ENCODE measurements at places on chromosomes 2 and 18. TPM values are rescaled to one million over a fixed set of nuclear protein-coding genes. Genes with fewer than 3 reads are reported as not detected.

RALBP1 gene
- 47.1 TPM for total RNA-seq

VWC2L gene
- not detected for total RNA-seq

LHCGR gene
- not detected for total RNA-seq

TTLL4 gene
- total RNA-seq: 34.2 TPM

HRH4 gene
- not detected for total RNA-seq

CRYBA2 gene
- not detected for total RNA-seq

- DNase-seq: no peak
Measured at GRCh38 chr2:45904946-45905631, 253.6 kb downstream of the PRKCE start.

DNA sequence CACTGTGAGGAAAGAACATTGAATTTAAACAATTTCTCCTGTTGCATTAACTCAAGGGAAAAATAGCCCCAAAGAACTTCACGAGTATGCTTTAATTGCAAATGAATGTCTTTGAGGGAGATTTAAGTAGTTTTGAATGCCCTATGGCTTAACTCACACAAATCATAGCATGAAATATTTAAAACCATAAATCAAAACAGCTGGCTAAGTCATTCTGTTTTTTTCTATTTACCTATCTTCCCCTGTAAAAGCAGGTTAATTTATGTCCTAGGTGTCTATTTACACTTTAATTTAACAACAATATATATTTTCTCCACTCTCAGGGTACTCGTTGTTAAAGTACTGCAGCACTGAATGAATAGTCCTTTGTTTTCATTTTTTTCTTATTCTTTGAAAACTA is 118.8 kb upstream of the PIEZO2 start:
- no peak for DNase-seq

- no peak for DNase-seq
Measured at GRCh38 chr2:160246356-160246755, 46.3 kb upstream of the ITGB6 start.

DNA sequence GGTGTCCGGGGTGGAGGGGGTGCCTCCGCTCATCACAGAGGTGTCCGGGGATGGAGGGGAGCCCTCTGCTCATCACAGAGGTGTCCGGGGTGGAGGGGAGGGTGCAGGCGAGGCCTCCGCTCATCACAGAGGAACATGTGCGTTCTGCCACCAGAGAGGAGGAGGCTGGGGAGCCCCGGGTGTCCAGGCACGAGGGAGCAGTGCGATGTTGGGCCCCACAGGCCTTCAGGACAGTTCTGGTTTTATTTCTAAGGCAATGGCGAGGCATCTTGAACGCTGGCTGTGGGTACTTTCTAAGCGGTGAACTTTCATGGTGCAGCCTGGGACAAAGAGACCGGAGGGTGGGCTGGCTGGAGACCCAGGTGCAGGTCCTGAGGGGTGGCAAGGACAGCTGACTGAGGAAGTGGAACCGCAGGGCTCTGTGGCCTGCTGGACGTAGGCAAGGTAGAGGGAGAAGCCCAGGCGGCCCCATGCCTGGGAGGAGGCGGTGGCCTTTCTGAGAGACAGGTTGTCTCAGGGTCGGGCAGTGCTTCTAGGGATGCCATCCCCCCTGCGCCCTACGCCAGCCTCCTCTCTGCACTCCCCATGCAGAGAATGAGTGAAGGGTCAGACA is 196.6 kb upstream of the SALL3 start:
- no peak for DNase-seq

DNA sequence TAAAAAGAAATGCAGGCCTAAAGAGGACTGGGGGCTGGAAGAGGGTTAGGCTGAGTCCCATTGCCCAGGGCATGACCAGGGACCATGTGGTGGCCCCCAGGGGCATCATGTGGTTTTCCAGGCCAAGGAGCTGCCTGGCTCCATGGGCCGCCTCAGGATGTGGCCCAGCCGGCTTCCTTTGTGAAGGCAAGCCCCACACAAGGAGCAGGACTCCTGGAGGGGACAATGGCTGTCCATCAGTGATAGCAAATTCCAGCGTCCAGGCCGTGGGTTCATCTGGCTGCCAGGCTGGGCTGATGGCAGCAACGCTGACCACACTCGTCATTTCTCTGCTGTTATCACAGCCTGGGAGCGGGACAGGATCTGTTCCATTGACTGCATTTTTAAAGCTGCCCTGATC is 82.5 kb downstream of the GBX2 start:
- no peak for DNase-seq

DNA sequence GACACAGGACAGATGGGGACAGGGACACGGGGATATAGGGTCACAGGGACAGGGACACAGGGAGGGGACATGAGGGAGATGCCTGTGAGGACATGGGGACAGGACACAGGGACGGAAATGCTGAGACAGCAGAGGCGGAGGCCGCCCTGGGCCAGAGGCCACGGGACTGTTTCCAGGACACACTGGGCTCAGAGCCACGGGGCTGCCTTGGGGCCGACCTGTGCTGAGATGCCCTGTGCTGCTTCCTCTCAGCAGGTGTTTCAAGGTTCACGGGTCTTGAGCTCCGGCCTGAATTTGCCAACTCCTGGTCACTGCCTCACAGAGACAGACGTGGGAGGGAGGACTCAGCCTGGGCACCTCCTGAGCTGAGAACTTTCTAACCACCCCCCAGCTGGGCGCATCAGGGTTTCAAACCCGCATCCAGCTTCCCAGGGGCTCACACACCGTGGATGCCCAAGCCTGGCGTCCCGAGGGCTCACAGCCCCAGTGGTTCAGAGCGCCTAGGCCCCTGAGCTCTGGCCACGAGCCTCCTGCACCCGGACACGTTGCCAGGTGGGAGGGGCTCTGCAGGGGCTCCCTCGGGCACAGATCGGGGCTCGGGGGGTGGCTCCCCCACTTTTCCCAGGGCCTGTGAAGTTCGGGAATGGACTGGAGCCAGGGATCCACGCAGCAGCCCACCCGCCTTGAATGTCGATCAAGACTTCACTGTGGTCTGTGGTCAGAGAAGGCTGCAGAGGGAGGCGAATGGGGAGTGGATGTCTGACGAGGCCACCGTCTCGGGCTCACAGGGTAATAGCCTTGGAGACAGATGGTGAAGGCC is 64.1 kb downstream of the SLC66A2 start:
- no peak for DNase-seq

DNA sequence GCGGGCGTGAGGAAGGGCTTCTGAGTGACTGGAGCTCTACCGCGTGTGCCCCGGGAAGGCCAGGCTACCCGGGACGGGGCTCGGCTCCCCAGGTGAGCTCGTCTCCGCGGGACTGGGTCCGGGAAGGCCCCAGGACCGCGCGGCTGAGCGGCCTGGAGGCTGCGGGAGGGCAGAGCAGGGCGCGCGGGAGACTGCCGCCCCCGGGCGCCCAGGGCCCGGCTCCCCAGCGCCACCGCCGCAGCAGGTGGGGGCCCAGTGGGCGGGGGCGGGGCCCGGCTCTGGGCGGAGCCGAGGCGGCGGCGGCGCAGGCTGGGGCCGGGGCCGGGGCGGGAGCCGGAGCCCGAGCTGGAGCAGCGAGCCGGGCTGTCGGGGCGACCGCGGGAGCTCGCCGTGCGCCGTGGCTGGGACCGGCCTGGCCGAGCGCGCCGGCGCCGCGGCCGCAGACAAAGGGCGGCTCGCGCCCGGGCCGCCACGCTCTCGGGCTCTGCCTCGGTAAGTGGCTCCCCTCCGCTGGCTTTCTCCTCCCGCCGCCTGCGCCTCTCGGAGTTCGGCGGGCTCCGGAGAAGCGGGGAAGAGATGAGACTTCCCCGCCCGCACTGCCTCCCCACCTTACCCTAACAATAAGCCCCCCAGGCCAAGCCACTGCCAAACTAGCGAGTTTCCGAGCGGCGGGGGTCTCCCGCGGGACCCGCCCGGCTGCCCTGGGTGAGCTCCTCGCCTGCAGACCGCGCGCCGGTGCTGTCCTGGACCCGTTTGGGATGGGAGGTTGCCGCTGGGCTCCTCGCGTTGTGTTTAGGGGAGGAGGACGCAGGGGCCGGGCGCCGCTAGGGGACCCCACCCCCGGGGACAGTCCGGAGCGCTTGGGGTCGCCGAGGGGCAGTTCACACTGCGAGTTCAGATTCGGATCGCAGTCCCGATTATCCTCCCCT is at the start of gene MAPK4:
TSS of gene MAPK4 (plus strand) at position 336 of the 929 bp plus-strand sequence. CDS start 103,872 bp downstream, outside the sequence.
- DNase-seq: peak; percentile 38

DNA sequence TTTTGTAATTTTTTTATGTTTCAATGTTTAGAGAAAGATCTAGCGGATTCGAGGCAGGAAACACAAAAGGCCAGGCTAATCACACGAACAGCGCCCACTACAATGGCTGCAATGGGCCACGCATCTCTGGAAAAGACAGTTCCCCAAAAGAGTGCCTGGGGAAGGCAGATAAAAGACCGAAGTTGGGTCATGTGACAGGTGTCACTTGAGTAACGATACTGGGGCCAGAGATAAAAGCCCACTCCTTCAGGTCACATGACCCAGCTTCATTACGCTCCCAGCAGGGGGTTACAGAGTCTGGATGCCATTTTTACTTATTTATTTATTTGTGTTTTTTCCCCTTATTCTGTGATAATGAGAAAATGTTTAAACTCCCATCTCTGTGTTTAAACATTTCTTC is 95.4 kb downstream of the CDK15 start:
- DNase-seq: no peak

DNA sequence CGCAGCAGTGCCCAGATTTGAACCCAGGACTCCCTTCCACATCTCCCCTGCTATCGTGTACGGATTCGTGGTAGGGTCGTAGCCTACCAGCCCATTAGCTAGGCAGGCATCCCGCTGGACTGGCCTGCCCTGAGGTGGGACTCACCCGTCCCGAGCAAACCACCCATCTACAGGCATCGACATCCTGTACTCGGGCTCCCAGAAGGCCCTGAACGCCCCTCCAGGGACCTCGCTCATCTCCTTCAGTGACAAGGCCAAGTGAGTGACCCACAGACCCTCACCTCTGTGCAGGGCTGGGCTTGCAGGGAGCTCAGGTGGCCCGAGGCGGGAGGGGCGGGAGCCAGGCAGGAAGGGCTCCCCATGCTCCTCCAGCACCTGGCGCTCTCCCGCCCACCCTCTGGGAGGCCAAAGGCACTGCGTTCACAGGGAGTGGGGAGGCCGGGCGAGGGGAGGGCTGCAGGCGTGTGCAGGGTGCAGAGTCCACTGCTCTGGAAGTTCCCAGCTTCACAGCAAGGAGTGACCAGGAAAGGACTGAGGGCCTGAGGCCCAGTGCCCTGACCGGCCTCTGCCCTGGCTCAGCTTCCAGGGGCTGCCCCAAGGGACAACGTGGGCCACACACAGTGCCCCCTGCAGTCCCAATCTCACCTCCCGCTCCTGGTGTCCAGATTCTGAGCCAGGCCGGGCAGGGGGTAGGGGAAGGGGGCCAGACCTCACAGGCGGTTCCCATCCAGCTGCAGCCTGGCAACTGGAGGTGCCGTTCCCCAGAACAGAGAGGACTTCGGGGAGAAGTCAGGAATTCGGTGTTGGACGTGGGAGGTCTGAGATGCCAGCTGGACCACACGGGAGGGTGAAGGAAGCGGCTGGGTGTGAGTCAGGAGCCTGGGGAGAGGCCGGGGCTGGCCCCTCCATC is 5.4 kb downstream of the AGXT start:
- no peak for DNase-seq

DNA sequence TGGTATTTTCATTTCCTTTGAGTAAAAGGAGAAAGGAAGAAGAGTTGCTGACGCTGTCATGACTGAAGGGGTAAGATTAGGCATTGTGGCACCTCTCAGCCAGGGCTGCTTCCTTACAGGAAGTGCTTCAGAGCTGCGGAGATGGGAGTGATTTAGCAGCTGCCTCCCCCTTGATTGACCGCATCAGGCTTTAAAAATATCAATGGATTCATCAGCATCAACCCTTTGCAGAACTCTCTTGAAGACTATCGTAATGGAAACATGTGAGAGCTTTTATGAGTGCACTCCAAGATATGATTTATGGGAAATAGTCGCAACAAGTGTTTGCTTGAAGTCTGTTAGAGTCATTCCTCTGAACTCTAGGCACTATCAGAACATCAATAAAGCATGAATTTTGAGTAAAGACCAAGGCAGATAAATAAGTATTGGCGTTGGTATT is 141.1 kb downstream of the CSRNP3 start:
- DNase-seq: no peak

DNA sequence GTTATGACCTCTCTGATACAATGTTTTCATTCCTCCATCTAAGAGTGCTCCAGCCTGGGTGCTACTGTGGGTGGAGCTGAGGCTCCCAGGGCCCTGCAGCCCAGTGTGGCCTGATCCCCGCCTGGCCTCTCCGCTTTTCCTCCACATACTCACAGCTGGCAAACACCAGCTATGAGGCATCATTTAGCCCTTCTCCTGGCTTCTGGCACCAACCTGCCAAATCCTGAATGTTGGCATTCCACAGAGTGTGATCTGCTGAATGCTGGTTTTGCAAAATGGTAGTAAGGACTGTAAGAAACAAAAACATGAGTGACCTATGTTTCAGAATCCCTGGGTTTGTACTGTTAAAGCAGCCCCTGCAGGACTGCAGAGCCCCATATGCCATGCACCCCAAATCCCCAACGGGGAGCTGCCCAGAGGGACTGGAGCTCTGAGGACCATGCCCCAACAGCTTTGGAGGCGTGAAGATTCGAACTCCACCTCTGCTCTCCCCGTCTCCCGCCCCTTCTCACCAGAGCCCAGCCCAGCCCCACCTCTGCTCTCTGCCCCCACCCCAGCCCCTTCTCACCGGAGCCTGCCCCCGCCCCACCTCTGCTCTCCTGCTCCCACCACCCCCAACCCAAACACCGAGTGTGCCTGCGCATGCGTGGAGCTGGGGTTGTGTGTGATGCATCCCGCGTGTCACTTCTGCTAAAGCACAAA is 4.2 kb downstream of the SLC66A2 start:
- DNase-seq: no peak

GRCh38 chr2:217199255-217199630 is 339.4 kb upstream of the TNP1 start:
- DNase-seq: no peak

DNA sequence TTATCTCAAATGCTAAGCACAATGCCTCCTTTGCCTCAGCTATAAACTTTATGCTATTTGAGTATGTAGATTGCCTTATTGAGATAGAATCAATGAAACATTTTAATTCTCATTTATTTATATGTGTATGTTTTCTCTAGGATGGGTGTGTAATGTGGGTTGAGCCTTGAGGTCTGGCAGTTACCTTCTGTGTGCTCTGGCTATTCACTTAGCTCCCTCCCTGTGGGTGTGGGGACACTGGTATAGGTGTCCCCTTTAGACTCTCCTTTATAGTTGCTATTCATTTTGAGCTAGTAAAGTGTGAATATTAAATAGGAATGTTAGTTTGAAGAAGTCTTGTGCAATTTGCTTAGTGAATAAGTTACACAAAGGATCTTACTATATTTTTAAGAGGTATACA is 1.8 kb downstream of the SLC9A4 start:
- no peak for DNase-seq

DNA sequence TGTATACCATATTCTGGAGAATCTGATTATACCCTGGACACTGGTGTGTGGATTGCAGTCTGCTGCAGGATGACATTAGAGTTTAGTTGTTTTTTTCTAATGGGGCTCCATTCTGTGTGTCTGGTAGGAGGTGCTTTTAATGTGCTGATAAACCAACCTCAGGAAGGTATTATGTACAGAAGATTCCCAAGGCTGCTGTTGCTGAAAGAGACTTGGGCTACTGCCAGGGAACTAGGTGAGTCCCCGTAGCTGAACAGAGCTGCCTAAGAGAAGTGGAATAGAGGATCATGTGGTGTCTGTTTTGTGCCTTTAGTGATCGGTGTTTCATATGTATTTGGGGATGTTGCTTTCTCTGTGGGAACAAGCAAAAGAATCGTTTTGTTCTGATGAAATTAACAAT is 16.5 kb downstream of the SPATA3 start:
- no peak for DNase-seq

All from activated naive CD8-positive, alpha-beta T cell treated with anti-CD3 and anti-CD28 coated beads for 36 hours (primary cell).